ENCODE measurements at places on chromosomes 2 and 18. TPM values are rescaled to one million over a fixed set of nuclear protein-coding genes. Genes with fewer than 3 reads are reported as not detected.

OBSL1 gene
- total RNA-seq, result 53.1 TPM

EVA1A gene
- total RNA-seq, result 152 TPM

LIMS4 gene
- total RNA-seq, result 2.7 TPM

DNA sequence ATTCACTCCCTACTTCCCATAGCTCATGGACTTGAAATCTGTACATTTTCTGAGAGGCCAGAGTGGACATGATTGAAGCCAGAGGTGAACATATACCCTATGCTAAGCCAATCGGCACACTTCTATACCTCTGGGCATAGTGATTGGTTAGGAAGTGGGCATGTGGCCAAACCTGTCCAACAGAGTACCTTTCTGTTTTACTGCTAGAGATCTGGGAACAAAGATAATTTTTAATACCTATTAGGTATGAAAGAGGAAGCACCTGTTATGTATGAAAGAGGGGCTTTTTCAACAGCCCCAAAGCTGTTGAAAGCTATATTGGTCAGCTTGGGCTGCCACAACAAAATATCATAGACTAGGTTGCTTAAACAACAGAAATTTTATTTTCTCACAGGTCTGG is 27.7 kb downstream of the METTL8 start:
- no peak overlapping the region for H3K27ac ChIP-seq
- DNase-seq, result no peak
- no peak overlapping the region for H3K4me3 ChIP-seq
- peaks cover 34% of the 10 kb centered on the region for H3K4me1 ChIP-seq

DNA sequence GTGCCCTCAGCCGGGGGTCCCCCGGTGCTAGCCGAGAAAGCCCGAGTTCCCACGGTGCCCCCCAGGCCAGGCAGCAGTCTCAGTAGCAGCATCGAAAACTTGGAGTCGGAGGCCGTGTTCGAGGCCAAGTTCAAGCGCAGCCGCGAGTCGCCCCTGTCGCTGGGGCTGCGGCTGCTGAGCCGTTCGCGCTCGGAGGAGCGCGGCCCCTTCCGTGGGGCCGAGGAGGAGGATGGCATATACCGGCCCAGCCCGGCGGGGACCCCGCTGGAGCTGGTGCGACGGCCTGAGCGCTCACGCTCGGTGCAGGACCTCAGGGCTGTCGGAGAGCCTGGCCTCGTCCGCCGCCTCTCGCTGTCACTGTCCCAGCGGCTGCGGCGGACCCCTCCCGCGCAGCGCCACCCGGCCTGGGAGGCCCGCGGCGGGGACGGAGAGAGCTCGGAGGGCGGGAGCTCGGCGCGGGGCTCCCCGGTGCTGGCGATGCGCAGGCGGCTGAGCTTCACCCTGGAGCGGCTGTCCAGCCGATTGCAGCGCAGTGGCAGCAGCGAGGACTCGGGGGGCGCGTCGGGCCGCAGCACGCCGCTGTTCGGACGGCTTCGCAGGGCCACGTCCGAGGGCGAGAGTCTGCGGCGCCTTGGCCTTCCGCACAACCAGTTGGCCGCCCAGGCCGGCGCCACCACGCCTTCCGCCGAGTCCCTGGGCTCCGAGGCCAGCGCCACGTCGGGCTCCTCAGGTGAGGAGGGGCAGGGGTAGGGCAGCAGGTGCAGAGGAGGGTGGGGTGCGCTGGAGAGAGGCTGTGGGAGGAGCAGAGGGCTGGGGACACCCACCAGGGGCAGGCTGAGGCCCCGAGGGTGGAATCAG is 14.1 kb upstream of the GMPPA start:
- peaks cover 8% of the 10 kb centered on the region for H3K4me1 ChIP-seq
- H3K36me3 ChIP-seq, result no peaks in the 10 kb centered on the region
- no peak overlapping the region for H3K4me3 ChIP-seq
- no peak for DNase-seq
- H3K27ac ChIP-seq, result no peak overlapping the region

DNA sequence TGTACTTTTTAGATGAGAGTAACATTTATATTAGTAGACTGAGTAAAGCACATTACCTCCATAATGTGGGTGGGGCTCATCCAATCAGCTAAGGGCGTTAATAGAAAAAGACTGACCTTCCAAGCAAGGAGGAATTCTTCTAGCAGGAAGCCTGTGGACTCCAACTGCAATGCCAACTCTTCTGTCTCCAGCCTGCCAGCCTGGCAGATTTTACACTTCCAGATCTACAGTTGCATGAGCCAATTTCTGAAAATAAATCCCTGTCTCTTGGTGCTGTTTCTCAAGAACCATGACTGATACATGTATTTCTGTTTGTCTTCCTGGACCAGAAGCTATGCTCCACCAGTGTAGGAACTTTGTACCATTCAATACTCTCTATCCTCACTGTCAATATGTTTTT is 69.0 kb upstream of the LMAN1 start:
- no peaks in the 10 kb centered on the region for H3K36me3 ChIP-seq
- H3K27ac ChIP-seq, result no peak overlapping the region
- no peaks in the 10 kb centered on the region for H3K4me1 ChIP-seq
- H3K4me3 ChIP-seq, result no peak overlapping the region
- peaks cover 3% of the 10 kb centered on the region for H3K27me3 ChIP-seq

DNA sequence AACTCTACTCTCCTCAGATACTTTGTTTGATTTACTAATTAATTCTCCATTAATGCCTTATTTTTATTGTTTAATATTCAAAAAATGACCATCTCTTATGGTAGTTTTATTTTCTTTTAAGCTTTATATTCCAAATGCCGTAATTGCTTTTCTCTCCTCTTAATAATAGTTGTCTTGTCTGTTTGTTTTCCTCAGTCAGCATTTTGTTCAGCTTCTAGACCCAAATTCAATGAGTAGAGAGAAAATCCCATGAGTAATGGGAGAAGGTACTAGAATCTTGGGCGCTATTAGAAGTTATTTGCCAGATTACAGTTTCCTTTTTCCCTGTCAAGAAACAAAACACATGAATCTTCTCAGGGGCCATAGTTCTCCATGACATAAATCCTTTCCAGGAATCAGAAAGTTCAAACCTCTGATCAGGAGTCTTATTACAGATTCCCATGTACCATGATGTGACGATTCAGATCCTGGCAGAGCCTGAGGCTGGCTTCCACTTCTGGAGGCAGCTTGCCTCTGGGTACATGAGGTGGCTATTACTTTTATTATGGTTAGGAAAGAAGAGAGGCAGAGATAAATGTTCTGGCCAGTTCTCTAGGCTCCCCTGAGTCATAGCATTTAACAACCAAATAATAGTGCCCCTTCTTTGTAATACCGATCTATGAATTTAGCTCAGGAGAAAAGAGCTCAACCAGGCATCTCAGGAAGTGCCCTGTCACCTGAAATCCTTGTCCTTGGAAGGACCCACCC is 485.1 kb upstream of the SETBP1 start:
- no peak overlapping the region for H3K4me3 ChIP-seq
- DNase-seq, result no peak
- no peaks in the 10 kb centered on the region for H3K27me3 ChIP-seq
- peaks cover 5% of the 10 kb centered on the region for H3K4me1 ChIP-seq
- H3K27ac ChIP-seq, result no peak overlapping the region

DNA sequence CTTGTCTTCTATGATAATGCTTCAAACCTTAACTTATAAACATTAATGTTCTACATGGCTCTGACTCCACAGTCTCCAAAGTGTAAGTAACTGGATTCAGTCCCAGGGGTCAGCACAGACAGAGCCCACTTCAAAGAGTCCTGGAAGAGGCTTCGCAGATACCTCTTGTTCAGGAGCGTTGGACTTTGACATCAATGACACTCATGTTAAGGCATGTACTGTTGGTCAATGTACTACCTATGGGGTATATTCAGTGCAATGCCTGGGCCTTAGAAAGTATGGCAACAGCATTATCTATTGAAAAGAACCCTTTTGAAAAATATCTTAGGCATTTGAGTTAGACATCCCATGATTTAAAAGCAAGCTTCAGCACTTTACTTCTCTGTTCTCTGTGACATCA is 143.1 kb downstream of the GRB14 start:
- no peak overlapping the region for H3K4me3 ChIP-seq
- no peak overlapping the region for H3K27ac ChIP-seq
- H3K36me3 ChIP-seq, result no peaks in the 10 kb centered on the region
- 0 out of 2 replicates have a peak, but pooled peaks cover 2% of the 10 kb centered on the region for H3K27me3 ChIP-seq
- H3K4me1 ChIP-seq, result no peaks in the 10 kb centered on the region
- no peak for DNase-seq

HOXD12 gene
- not detected for total RNA-seq

CHST9 gene
- not detected for total RNA-seq

DNA sequence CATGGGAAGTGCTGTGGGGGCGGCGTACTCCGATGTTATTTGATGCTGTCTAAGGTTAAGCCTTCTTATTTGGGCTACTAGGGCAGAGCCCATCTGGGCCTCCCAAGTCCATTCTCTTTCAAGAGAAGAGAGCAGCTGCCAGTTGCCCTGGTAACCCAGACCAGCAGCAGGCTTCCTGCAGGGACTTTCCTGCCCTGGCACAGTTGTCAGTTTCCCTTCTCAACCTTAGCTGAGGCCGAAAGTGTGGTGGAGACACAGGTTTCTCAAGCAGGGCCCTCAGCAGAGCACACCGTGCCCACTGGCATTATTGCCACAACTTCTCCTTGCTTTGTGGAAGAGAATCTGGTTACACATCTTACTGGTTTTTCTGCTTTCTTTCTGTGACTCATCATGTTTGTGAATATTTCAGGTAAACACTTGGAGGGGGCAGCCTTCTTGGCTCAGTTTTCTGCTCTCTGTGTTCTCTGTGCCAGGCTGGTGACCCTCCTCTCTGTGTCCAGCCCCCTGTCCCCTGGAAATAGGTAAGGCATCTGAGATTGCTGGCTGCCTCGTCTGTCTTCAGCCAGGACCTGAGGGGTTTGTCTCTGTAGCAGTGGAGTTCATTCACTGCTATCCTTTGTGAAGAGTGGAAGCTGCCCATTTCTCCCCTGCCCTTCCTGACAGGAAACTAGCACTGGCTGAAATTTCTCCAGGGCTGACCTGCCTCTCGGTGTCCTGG is 111.0 kb downstream of the B3GNT2 start:
- H3K4me3 ChIP-seq, result no peak overlapping the region
- H3K27me3 ChIP-seq, result no peaks in the 10 kb centered on the region
- no peak overlapping the region for H3K27ac ChIP-seq
- H3K36me3 ChIP-seq, result no peaks in the 10 kb centered on the region
- no peaks in the 10 kb centered on the region for H3K4me1 ChIP-seq
- DNase-seq, result no peak

PMAIP1 gene
- 24.2 TPM for total RNA-seq

DNA sequence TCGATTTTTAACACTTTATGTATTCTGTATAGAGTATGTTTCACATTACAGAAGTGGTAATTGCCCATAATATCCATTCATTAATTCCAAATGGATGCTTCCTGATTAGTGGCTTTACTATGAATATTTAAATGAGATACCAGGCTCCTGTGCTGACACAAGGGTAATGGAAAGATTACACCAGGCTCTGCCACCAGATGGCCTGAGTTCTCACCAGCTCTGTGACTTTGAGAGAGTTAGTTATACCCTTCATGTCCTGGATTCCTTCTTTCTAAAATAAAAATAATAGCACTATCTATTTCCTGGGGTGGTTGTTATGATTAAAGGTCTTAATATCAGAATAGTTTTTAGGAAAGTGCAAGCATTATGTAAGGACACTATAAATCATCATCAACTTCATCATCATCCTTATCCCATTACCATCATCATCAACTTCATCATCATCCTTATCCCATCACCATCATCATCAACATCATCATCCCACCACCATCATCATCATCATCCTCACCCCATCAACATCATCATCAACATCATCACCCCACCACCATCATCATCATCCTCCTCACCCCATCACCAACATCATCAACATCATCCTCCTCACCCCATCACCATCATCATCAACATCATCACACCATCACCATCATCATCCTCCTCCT is 151.8 kb downstream of the DNER start:
- H3K27ac ChIP-seq, result no peak overlapping the region
- no peak overlapping the region for H3K4me3 ChIP-seq
- DNase-seq, result no peak
- no peaks in the 10 kb centered on the region for H3K27me3 ChIP-seq

- H3K4me3 ChIP-seq, result no peak overlapping the region
- DNase-seq, result no peak
- no peaks in the 10 kb centered on the region for H3K36me3 ChIP-seq
- H3K27me3 ChIP-seq, result no peaks in the 10 kb centered on the region
- H3K27ac ChIP-seq, result no peak overlapping the region
- H3K4me1 ChIP-seq, result no peaks in the 10 kb centered on the region
Measured at GRCh38 chr2:161576421-161576820, 47.8 kb upstream of the SLC4A10 start.

ADRA2B gene
- not detected for total RNA-seq

- peak overlapping the region; percentile 91 for H3K27ac ChIP-seq
- DNase-seq, result peak; percentile 80
- no peaks in the 10 kb centered on the region for H3K27me3 ChIP-seq
- peaks cover 22% of the 10 kb centered on the region for H3K4me1 ChIP-seq
- no peaks in the 10 kb centered on the region for H3K36me3 ChIP-seq
Measured at GRCh38 chr2:53576166-53576565, 191.4 kb upstream of the CHAC2 start.

LYG1 gene
- total RNA-seq, result 0.37 TPM

- peaks cover 48% of the 10 kb centered on the region for H3K36me3 ChIP-seq
- no peak overlapping the region for H3K4me3 ChIP-seq
- no peak overlapping the region for H3K27ac ChIP-seq
- no peaks in the 10 kb centered on the region for H3K27me3 ChIP-seq
- H3K4me1 ChIP-seq, result peaks cover 39% of the 10 kb centered on the region
Measured at GRCh38 chr2:39734445-39734844, 44.6 kb downstream of the THUMPD2 start.

GRCh38 chr2:9988320-9988719 is 36.8 kb downstream of the GRHL1 start:
- peaks cover 35% of the 10 kb centered on the region for H3K4me1 ChIP-seq
- no peaks in the 10 kb centered on the region for H3K27me3 ChIP-seq
- H3K4me3 ChIP-seq, result no peak overlapping the region
- no peaks in the 10 kb centered on the region for H3K36me3 ChIP-seq

SH3RF3 gene
- total RNA-seq, result 6.1 TPM

DNA sequence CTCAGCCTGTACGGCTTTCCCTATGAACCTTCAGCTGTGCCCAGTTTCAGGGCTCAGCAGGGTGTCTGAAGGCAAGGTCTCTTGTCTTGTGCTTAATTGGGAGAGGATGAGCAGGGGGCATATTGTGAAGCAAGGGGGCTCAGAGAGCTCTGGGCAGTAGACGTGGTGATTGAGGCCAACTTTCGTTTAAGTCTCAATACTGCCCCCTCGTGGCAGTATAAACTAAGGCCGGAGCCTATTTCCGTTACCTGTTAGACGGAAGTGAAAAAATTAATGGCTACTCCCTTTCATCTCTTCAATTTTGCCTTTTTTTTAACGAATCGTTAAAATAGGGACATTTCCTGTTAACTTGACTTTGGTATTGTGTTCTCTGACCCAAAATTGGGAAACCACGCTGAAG is 193.4 kb downstream of the TDRD15 start:
- no peak overlapping the region for H3K27ac ChIP-seq
- peak; percentile 14 for DNase-seq
- H3K4me3 ChIP-seq, result no peak overlapping the region
- H3K4me1 ChIP-seq, result no peaks in the 10 kb centered on the region
- no peaks in the 10 kb centered on the region for H3K36me3 ChIP-seq

DNA sequence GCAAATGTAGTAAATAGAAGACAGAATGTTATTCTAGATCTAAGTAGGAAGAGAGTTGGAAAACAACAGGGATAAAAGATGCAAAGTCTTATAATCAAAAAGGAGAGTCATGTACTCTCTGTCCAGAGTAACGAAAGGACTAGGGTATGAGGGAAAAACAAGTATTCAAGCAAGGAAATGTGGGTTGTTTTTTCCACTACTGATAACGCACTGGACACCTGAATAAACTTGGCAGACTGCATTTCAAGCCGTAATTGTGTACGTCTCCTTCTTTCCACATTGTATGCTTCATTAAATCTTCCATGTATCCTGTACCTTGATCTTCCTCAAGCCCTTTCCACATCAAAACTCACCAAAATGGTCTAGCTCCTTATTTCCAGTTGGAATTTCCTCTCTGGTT is 420.6 kb downstream of the ZEB2 start:
- no peak for DNase-seq
- no peak overlapping the region for H3K4me3 ChIP-seq
- H3K27me3 ChIP-seq, result no peaks in the 10 kb centered on the region
- peaks cover 35% of the 10 kb centered on the region for H3K4me1 ChIP-seq
- no peaks in the 10 kb centered on the region for H3K36me3 ChIP-seq
- no peak overlapping the region for H3K27ac ChIP-seq
